Ascending aorta (tissue), 2 donors: ENCODE measurements at places on chromosomes 7 and 10.

DNA sequence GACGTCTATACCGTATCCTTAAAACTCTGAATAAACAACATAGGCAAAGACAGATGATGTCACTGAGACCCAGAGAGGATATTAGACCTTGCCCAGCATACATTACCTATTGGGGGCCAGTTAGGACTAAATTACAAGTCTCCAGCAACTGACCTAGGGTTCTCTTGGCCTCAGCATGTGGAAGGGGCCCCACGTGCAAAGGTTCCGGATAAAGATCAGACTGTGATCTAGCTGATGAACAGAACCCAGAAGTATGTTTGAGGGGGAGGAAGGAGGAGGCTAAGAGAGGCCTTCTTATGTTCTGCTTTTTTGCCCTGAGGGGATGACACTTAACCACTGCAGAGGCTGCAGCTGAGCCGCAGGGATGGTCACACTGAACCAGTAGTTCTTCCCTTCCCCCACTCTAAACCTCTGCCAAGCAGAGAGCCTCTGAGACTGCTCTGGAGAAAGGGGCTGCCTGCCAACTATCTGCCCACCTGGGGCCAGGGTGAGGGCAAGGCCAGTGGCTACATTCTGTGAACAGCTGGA, 24.0 kb upstream of the KMT2C start:
- DNase-seq, result no peak

DNA sequence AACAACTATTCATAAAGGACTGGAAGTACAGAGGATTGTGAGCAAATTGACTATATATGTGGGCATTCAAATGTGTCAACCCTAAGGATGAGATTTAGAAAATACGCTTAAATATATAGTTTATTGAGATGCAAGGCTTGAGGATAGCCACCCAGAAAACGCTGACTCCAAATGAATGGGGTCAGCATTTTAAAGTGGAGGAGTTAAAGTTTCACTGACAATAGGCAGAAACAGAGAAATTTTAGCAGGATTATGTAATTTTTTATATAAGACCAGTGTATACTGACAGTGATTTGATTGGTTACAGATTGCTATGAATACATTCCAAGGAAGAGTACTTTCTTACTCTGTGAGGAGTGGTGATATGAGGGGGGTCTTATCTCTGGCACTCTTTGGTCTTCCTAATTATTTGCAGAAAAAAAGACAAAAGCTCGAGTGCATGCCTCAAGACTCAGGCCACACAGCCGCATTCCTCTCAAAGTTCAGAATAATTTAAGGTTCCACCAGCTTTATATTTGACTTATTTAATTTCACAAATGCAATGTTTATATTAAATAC, 38.6 kb upstream of the ARL4A start:
- DNase-seq, result no peak

DNA sequence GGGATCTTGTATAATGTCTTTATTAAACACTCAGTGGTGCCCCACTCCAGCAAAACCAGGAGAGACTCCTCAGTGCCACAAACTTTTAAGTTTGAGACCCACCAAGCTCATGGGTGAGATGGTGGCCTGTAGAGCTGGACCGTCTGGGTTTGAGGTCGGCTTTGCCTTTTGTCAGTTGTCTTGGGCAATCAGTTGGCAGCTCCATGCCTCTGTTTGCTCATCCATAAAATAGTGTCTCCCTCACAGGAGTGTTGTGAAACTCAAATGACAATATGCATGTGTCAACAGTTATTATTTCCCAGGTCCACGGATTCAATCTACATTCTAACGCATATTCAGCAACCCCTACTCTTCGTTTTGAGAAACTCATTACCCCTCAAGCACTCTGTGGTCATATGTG, 367.8 kb upstream of the C7orf33 start:
- DNase-seq, result no peak

- no peak for DNase-seq
These were observed 50.9 kb upstream of the SGMS1 start for GRCh38 chr10:50674469-50675254.

DNA sequence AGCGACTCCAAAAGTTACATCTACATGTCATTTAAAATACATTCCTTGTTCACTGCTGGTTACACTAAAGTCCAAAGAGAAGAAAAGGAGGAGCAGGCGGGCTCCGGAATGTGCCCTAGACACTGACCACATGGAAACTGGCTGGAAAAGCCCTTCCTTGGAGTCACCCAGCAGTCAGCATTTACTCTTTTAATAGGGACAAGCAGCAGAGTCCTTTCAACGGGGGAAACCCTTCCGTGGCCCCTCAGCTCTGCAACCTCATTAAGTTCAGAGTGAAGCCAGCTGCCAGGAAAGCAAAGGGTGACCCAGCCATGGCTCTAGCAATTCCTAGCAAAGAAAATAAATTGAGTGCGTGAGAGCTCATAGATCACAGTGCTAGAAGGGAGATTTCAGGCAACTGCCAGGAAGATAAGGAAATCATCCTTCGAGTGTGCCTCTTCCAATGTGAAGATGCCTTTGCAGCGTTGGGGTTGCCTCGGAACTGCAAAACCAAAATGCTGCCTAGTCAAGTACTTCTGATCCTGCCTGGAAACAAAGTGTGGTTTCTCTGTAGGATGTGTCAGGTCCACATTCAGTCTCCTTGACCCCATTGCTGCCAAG, 101.6 kb downstream of the SORBS1 start:
- no peak for DNase-seq

GRCh38 chr10:91409069-91409868, 875 bp upstream of the HECTD2 start:
- peak; percentile 92 for DNase-seq
